ENCODE measurements at places on chromosomes 12 and 14. TPM values are rescaled to one million over a fixed set of nuclear protein-coding genes. Genes with fewer than 3 reads are reported as not detected.

DNA sequence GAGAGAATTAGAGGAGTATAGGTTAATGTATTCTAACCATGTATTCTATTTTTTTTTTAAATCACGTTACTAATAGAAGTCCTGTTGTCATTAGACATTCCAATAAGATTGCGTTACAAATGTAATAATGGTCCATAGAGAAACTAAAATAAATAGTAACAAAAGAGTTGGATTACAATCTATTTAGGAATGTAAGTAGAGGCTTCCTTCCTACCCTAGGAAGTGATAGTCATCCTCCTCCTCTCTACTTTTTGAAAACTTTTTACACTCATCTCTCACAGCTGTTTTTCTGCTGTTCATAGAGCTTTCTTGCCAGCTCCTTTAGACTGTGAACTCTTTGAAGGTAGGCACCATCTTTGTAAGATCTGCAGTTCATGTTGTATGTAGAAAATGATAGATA, 23.6 kb downstream of the TRHDE start:
- peak; percentile 36 for DNase-seq

- DNase-seq: no peak
Measured at GRCh38 chr14:95128140-95128539, 29.2 kb downstream of the DICER1 start.

DNA sequence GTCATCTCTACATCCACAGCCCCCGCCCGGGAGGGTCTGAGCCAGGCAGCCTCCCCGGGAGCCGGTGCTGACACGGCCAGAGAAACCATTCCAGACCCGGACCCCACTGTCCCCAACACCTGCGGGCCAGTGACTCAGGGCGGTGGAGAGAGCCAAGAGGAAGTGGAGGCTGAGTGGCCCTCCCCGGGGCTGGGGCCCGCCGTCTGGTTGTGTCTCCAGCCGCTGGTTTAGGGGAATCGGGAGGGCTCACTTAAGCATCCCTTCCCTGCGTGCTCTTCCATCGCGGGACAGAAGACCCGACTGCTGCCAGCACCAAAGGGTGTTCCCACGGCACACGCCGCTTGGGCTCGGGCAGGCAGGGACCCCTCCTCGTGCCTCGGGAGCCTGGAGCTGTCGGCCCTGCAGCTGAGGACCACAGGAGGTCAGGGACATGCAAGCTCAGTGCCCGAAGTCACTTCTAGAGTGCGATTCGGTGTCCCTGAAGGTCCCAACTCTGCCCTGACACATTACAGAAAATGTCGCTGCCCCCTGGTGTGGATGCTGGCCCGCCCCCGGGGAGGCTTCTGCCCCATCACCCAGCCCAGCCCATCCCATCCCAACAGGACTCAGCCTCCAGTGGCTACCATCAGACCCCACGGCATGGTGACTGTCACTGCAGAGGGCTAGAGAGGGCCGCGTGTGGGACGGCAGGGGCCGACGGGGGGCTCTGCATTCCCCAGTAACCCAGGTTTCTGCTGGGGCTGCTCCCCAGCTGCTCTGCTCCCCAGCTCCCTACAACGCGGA, 50.8 kb downstream of the GALNT9 start:
- DNase-seq: no peak

DNA sequence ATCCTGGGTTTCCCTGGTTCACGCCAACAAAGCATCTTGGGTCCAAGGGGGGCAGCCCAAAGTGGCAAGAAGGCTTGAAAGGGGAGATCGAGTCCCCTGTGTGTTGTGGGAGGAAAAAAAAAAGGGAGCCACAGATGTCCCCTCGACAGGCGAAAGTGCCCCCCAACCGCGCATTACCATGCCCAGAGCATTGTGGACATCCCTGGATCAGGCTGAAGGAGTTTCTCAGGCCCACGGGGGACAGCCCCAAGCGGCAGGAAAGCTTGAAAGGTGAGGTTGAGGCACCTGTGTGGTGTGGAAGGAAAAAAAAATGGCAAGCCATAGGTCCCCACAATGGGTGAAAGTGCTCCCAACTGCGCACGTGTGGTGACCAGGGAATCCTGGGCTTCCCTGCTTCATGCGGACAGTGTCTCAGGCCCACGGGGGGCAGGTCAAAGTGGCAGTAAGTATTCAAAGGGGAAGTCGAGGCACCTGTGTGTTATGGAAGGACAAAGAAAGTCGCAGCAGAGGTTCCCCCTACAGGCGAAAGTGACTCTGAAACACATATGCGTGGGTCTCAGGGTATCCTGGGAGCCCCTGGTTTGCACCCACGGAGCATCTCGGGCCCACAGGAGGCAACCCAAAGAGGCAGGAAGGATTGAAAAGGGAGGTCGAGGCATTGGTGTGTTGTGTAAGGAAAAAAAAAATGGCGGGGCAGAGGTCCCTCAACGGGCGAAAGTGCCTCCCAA, 580.1 kb downstream of the ALG10 start:
- DNase-seq: no peak

DNA sequence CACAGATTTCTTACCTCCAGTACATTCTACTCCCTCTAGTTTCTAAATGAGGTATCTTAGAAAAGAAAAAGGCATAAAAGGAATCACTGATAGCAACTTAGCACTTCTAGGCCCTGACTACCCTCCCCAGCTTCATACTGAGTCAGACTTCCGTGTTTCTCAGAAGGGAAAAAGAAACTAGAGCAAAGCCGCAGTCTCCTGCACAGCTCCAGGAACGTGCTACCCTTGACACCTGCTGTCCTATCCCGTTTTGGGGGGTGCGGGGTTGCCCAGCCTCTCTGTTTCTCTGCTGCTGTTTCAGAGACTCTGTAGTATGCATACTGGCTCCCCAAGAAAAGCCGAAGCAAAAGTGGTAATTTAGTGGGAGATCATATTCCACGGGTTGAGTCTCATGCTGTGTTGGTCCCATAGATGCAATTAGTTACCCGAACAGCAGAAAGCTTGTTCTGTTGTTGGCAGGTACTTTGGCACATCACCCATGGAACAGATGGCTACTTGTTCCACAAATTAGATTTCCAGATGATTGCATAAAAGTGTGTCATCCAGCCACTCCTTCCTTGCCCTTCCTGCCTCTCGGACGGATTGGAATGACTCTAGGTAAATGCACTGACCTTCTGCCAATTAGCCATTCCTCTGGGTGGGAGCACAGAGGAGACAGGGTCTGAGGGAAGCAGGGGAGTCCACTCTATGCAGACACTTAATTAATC, 438.1 kb downstream of the FUT8 start:
- no peak for DNase-seq

DNA sequence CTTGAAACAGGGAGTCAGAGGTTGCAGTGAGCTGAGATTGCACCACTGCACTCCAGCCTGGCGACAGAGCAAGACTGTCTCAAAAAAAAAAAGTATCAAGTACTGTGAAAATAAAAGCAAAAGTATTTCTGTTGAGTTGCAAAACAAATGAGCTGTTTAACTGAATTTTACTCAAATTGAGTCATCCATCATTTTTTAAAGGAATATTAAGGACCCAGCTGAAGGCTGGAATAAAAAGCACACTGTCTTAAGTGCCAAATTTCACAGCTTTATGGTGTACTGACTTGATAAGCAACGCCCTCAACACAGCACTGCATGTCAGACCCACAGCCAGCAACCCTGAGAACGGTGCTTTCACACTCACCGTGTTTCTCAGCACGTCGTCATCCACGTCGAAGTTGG, 57.9 kb downstream of the AMN start:
- DNase-seq: peak; percentile 54

DNA sequence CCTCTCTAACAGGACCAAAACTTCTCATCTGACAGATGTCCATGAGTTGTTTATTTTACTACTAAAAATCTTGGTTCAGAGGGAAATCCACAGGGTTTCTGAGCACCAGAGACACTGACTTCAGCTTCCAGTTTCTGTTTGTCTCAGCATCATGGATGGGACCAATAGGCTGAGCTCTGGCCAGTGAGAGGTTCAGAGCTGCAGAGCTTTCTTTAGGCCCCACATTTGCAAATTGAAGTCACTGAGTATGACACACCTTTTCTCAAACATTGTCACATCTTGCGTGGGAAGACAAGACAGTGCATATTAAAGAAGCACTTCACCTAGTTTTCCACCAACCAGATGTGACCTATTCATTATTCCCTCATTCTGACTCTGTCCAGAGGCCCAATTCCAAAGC, 45.2 kb downstream of the RDH12 start:
- no peak for DNase-seq

DNA sequence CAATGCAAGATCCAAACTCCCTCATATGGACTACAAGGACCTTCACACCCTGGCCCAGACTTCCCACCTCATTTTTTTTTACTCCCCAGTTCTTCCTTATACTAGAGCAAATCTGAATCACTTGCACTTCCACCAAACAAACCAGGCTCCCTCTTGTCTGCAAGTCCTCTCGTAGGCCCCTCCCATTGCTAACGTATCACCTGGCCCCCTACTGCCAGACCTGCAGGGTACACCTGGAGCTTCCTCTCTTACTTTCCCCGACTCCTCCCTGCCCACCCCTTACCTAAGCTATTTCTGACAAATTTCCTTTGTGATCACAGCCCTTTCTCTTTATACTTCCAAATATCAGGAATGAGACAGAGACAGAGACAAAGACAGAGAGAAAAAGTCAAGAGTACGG, 463.9 kb downstream of the GALC start:
- no peak for DNase-seq

- DNase-seq: no peak
Measured at GRCh38 chr12:65694130-65694529, 130.2 kb upstream of the HMGA2 start.

DNA sequence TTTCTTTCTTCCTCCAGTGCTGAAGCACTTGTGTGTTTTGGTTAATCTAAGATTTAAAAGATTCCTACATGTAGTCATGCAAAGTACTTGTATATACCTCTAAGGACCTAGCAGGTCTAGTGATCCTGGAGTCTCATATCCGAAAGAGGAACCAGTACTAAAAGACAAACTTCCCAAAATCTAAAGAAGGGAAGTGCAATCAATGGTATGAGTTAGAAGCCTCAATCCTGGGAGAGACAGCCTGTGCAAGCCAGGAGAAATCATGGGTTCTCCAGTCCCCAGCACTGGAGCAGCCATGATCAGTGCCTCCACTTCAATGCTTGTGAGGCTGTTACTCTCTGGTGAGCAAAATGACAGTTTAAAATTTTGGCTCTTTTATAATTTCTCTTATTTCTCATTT, 277.4 kb downstream of the DAD1 start:
- no peak for DNase-seq

DNA sequence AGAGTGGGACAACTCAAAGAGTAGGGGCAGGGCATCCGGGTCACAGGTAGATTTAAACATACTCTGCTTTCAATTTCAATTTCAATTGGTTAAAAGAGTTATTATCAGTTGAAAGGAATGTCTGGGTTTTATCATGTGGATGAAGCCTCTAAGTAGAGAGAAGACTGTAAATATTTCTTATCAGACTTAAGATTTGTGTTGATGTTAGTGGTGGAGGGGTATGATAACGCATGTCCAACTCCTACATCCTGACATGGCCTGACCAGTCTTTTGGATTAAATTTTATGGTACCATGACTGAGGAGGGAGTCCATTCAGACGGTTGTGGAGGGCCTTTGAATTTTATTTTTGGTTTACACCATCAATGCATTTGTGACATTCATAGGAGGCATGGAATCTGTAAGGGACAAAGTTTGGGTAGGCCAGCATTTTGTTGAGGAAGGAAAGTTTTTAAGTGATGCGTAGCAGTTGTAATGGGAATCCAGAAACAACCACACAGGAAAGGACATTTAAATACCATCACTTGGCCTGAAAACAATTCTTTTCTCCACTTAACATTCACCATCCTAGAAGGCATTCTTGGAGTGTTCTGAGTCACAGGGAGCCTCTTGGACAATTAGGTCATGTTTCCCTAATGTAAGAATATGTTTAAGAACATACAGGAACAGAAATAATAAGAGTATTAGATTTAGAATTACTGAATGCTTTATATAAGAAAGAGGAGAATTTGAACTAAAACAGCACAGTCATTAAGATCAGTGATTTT, 371.9 kb downstream of the ATP23 start:
- peak; percentile 90 for DNase-seq

DNA sequence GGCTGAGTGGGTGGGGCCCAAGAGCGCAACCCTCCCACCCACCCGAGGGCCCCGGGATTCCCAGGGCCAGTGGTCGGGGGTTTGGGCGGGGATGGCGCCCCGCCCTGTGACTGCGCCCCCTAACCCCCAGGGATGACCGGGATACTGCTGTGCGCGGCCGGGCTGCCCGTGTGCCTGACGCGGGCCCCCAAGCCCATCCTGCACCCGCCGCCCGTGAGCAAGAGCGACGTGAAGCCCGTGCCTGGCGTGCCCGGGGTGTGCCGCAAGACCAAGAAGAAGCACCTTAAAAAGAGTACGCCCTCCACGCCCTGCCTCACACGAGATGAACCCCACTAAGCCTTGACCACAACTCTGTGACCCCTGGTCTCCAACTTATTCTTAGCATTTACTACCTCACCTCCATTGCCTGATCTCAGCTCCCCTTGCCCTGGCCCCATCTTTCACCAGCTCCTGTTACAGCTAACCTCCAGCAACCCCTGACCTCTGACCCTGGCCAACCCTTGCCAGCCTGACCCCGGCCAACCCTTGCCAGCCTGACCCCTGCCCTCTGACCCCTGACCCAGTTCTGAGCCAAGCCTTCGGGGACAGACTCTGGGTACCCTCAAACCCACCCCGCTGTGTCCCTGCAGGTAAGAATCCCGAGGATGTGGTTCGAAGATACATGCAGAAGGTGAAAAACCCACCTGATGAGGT, 37.0 kb downstream of the DTX1 start:
- DNase-seq: no peak

DNA sequence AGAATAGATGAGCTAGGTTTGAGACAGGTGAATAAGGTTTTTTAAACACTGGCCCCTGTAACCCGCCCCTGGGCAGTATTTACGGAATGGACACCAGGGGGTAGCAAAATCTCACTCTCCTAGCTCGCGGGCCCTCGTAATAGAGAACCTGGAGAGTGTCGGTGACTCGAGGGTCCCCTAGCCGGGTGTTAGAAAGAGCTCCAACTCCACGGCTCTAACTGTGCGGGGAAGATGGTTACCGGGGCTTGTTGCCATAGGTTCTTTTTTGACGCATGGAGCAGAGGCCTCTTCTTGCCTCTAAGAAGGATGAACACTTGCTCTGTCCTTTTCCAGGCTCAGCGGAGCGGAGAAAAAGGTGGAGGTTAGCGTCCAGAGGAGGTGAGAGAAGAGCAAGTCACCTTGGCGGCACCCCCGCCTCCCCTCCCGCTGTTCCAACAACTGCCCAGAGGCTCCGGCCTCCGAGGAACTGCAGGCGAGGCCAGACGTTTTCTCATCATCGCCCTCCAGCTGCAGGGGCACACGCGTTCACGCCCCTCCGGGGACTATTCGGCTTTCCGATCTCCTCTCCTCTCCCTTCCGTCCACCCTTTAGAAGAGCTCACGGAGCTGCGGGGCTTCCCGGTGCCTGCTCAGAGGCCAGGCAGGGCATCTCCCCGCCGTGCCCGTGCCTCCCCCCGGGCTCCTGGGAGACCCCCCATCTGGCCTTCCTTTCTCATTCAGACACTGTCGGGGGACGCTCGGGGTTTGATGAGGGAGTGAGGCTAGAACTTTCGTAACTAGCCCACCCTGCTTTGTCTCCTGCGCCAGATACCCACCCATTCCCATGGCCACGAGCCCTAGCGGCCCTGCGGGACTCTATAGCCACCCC, 1.4 kb upstream of the ARHGEF40 start:
- DNase-seq: peak; percentile 83

Gene AMDHD1
- 1.3 TPM for total RNA-seq

Gene GPR137C
- total RNA-seq: 0.89 TPM

Gene CHFR
- total RNA-seq: 29.5 TPM

Gene POTEM
- total RNA-seq: not detected

Gene STYK1
- total RNA-seq: 1.1 TPM

Gene CLEC1A
- not detected for total RNA-seq

Measured in GM23248 (cell line).